HEK293T (cell line): ENCODE measurements at places on chromosomes 11 and 22.

GRCh38 chr22:20211997-20212753 is 55.9 kb downstream of the RTN4R start:
- no peak for DNase-seq

DNA sequence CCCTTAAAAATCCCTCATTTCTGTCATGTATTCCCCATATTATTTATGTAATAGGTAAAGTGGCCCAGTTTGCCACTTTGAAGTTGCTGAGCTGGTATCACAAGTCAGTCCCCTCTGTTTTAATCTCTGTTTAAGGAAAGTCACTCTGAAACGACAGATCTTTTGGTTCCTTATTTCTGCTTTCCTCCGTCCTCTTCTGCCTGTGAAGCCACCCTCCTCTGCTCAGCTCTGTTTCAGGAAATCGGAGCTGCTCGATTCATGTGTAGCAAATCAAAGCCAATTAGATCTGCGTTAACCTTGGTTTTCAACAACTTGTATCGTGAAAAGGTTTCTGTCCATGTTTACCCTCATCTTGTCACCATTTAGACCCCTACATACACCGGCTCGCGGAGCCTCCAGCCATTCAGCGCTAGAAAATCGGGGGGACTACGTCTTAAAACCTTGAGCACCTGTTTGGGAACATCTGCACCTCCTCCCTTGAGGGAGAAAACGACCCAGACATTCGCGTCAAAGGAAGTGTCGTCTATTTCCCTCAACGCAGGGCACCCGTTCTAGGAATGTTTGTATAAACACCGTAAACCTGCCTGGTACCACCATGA is 576 bp upstream of the SC5D start:
- DNase-seq = no peak

DNA sequence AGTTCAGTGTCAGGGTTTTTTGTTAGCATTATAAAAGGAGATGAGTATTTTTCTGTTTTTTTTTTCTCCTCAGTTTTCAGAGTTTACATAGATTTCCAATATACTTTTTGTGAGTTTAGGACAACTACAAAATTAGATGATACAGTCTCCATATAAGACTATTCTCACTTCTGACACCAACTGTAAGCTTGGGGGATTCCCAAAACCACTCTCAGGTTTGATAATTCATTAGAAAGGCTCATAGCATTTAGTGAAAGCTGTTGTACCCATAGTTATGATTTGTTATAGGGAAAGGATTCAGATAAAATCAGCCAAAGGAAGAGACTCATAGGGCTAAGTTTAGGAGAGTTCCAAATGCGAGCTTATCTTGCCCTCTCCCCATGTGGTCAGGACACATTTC is 24.1 kb downstream of the CUL5 start:
- no peak for DNase-seq

DNA sequence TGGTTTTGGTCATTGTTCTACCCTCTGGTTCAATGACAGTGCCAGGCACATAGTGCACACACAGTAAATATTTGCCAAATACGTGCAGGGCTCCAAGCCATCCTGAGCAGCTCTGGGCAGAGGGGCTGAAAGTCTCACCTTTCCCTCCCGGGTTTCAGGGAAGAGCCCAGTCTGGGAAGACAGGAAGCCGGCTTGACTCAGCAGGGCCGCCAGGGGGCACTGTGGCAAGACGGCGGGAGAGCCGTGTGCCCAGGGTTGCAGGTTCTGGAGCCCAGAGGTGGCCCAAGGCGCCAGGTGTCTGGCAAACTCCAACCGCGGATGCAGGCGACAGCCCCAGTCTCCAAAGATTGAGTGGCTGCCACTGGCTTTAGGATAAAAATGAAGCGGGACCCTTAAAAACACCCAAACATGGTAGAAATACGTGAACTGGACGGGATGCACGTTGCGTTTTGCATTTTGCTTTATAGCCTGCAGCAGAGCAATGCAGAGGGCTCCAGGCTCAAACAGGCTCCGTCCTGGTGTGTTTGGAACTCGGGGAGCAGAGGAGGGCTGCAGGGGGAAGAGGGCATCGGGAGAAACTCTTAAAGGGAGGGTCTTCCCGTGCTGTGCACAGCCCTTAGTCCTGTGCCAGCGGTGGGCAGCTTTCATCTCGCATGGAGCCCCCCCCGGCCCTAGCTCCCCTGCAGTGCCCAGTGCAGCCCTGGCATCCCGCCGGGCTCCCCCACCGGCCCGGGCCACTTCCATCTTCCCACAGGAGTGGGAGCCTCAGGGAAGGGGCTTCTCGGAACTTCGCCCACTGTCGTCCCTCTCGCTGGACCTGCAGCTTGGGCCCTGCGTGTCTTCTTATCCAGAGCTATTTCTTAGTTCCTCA is 10.7 kb downstream of the KRTAP5-5 start:
- peak; percentile 81 for DNase-seq

GRCh38 chr11:283405-284104 is 5.3 kb downstream of the NLRP6 start:
- DNase-seq = no peak

GRCh38 chr11:9396752-9397151 is 12.3 kb downstream of the IPO7 start:
- no peak for DNase-seq

- no peak for DNase-seq
Observed at GRCh38 chr22:21568347-21569075, 997 bp downstream of the UBE2L3 start.

GRCh38 chr11:121683791-121684190 is 231.0 kb upstream of the SORL1-AS1 start:
- no peak for DNase-seq

GRCh38 chr11:9962722-9963121 is 298.8 kb downstream of the SWAP70 start:
- DNase-seq = no peak

DNA sequence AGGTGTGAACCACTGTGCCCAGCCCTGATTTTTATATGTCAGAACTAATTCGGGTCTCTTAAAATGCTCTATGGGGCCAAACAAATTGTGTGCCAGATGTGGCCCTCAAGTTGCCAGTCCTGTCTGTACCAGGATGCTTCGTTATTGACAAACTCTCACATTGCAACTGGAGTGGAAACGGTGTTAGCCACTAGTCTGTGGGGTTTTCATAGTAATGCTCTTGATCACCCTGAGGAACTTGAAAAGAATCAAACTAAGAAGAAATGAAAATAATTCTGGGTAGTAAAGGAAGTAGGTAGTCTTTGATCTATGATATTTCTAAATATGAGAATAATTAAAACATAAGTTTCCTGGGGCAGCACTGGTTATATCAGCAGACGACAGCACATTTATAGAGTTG is 67.3 kb upstream of the ADSL start:
- no peak for DNase-seq

GRCh38 chr11:109926941-109927340 is 166.3 kb upstream of the ZC3H12C start:
- no peak for DNase-seq

GRCh38 chr11:111960916-111961315 is 23.8 kb downstream of the DIXDC1 start:
- no peak for DNase-seq

DNA sequence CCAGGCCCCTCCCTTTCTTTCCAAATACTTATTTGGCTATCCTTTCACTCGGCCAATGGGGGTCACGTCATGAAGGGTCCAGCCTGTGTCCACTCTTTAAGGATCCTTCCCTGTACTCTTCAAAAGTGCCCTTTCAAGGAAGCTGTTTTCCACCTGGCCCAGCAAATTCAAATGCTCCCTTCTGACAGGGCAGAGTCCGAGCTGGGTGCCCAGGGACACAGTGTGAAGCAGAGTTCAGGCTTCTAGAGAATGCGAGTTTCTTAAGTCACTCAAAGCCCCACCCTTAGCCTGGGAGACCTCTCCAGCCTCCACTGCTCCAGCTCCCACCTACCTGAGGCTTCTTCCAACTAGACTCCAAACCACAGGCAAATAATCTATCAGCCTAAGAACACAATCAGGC is 5.5 kb upstream of the APOA1 start:
- no peak for DNase-seq

DNA sequence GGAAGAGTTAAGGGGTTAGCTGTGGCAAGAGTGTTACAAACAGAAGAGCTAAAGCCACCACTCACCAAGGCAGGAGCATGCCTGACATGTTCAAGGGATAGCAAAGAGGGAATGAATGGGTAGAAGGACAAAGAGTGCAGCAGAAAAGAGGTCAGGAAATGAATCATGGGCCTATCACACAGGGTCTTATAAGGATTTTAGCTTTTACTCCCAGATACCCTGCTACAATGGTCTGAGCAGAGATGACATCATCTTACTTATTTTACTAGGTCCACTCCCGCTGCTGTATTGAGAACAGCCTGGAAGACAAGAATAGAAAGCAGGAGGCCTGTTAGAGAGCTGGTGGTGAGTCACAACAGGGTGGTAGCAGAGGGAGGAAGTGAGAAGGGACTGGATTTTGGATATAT is 9.8 kb downstream of the TRAF6 start:
- DNase-seq = peak; percentile 19

DNA sequence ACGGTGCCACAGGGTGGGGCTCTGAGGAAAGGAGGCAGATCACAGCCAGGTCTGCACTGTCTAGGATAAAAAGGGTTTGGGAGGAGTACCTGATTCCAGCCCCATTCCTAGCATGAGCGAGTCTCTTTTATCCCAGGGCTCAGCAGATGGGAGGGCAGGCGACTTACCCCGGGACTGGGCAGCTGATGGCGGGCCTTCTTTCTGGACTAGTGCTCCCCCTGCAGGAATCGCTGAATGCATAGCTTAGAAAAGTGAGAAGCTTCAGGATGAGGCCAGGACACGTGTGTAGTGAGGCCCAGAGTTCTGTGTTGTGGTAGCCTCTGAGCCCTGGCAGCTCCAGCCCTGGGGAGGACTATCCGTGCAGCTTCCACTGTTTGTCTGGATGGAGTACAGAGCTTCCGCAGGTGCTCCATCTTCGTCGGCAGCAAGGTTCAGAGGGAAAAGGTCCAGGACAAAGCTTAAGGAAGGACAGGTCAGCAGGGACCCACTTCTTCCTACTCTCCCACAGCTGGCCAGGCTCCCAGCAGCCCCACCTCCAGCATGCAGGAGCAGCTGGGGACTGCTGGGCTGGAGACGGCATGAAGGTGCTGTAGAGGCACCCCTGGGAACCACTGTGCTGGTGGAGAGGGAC is 30.4 kb downstream of the COMMD9 start:
- DNase-seq = peak; percentile 68

DNA sequence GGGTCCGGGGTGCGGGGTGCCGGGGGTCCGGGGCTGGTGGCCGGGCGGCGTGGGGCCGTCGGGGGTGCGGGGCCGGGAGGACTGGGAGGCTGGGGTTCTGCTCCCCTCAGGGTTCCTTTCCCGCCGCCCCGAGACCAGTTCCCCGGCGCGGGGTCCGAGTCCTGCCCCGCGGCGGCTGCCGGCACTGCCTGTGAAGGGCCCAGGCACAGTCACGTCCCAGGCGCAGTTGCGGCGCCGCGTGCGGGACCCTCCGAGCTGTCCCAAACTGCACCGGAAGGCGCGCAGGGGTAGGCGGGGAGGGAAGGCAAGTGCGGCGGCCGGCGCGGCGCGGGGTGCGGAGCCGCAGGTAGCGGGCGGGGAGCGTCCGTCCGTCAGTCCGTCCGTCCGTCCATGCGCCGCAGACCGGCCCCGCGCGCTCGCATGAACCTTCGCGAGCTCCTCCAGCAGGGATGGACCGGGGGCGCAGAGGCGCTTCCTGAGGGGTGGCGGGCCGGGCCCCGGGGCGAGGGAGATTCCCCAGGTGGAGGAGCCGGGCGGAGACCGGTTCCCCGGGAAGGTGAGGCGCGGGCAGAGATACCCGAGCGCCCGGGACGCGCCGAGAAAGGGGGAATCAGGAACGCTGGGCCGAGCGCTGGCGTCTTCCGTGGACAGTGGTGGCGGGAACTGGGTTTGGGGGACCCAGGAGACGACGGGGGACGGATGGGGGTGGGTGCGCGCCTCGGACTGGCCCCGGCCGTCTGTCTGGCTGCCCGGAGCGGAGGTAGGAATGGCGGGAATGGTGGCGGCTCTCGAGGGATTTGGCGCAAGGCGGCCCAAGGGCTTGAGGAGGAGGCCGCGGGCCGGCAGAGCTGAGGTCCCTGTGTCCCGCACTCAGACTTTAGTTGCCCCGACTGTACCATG is 3.1 kb upstream of the ADORA2A start:
- DNase-seq = peak; percentile 61

- DNase-seq = no peak
Observed at GRCh38 chr11:59666969-59667368, 1.9 kb downstream of the PATL1 start.

GRCh38 chr11:77038825-77039326 is 4.7 kb downstream of the B3GNT6 start:
- no peak for DNase-seq

DNA sequence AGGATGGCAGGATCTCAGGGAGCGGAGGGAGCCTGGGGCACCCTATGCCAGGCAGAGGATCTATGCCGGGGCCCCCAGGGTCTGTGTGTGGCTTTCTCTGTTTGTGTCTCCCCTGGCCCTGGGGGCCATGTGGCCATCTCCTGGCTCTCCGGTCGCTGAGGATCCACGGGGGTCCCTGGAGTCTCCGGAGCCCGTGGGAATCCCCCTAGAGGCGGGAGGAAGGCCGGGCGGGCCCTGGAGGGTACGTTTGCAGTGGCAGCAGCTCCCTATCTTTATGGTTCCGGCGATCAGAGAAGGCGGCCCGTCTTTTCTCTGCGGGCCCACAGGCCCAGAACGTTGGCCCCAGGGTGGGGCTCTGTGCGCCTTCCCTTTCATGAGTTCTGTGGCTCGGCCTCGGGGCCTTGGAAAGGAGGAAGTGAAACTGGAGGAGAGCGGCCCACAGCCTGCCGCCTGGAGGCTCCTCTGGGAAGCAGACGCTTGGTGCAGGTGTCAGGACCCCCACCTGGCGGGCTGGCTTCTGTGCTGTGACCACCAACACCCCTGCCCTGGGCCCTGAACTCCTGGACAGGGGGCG is 82.1 kb downstream of the KCNQ1 start:
- DNase-seq = no peak

DNA sequence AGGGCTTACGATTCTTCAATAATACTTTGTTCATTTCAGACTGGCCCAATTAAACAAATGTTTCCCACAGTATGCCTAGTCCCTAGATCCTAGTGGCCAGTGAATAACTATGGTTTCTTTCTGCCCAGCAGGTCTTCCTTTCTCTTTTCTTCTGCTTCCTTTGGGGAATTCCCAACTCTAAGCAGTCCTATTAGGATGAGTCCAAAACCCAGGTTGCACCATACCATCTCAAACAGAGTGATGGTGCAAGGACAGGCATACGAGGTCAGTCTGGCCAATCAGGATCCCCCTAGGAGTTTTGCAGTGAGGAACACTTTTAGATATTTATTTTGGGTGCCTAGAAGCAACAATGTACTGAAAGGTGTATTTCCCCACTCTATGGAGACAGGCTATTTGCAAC is 41.4 kb upstream of the CCDC34 start:
- DNase-seq = no peak

GRCh38 chr22:47110817-47111443 is 348.5 kb downstream of the TBC1D22A start:
- DNase-seq = no peak
